ENCODE measurements at places on chromosomes 16 and 17.

DNA sequence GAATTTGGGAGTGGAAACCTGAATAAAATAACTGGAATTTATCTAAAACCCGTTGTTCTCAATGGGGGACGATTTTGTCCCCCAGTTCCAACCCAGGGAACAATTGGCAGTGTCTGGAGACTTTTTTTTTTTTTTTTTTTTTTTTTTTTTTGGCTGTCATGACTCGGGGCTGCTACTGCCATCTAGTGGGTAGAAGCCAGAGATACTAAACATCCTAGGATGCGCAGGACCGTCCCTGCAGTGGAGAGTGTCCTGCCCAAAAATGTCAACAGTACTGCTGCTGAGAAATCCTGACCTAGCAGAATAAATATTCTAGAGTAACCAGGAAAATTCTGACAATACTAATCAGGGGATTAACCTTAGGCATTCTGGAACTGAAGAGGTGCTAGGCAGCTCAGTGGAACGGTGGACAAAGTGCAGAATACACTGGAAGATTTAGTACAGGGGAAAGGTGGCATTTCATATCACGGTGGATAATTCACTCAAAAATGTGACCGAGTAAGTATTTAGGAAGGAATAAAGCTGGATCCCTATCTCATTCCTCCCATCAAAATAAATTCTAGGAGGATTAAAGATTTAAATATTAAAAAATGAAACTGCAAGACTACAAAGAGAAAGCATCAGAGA is 107.6 kb downstream of the SPECC1 start:
- DNase-seq, result peak; percentile 4

DNA sequence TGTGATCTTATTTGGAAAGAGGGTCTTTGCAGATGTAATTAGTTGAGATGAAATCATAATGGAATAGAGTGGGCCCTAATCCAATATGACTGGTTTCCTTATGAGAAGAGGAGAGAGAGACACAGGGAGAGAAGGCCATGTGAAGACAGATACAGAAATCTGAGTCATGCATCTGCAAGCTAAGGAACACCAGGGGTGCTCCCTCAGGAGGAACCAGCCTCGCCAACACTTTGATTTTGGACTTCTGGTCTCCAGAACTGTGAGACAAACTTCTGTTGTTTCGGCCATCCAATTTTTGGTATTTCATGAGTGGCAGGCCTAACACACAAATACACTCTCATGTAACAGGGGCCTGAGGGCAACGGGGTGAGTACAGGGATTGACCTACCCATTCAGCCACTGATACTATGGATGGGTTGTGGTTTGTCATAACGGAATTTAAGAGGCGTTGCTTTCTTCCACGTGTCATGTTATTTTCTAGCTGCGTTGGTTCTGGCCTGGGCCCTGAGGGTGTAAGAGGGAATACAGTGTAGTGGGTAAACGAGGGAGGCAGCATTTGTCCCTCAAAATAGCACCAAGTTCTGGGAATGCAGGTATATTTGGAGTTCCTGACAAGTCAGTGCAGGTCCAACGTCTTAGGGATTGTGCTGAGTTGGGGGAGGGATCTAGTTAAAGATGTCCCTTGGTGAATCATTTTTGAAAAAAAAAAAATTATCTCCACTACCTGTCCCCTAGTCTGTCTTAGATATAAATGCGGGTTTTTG is 17.7 kb downstream of the PLCG2 start:
- DNase-seq, result no peak

- DNase-seq, result no peak
These were observed 78.9 kb upstream of the FBXO47 start for GRCh38 chr17:39045948-39046679.

DNA sequence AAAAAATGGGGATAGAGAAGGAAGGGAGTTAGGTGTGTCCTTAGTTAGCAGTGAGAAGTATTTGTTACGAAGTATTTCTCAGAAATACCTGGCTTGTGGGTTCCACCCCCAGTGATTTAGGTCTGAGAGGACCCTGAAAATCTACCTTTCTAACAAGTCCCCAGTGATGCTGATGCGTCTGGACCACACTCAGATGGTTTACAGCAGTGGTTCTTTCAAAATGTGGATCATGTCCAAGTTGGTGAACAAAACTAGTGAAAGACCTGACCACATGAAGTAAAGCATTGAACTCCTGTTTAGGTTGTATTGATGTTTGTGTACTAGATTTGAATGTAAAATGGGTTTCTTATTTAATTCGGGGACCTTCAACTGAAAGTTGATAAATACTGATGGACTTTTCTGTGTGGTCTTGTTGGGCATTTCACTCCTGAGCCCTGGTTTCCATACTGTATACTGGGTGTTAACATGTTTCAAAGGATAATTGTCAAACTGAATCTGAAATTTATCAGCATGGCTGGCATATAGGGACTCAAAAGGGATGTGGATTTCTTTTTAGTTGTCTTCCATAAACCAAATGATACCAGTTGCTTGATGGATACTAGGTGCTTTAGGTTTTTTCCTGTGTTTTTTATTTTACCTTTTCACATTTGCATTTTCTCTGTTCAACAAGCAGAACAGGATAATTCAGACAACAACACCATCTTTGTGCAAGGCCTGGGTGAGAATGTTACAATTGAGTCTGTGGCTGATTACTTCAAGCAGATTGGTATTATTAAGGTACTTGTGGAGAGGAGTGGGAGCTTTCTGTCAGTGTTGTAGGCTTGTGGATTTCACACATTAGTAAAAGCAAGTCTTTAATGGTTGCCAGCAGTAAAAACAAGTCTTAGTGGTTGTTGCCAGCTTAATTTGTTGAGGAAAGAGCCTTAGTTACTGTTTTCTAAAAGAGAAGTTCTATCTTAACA is 8.8 kb downstream of the FUS start:
- DNase-seq, result no peak

DNA sequence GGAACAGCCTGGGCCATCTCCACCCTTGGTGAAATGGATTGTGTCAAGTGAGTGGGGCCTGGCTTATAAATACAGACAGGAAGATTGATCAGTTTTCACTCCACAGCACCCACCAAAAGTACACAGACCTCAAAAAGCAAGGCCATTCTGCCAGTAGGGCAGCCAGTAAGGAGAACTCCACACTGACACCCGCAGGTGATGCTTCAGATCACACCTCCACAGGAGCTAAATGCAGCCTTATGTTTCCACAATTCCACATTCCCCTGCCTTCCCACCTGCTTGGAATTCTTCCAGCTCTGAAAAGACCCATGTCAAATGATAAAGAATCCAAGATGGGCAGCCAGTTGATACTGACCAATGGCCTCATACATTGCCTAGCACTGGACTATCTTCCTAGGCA is 191.1 kb downstream of the ZFHX3 start:
- no peak for DNase-seq

GRCh38 chr17:21233581-21234347 is 19.4 kb downstream of the NATD1 start:
- no peak for DNase-seq

- no peak for DNase-seq
These were observed 20.1 kb downstream of the LPCAT2 start for GRCh38 chr16:55529018-55529417.

DNA sequence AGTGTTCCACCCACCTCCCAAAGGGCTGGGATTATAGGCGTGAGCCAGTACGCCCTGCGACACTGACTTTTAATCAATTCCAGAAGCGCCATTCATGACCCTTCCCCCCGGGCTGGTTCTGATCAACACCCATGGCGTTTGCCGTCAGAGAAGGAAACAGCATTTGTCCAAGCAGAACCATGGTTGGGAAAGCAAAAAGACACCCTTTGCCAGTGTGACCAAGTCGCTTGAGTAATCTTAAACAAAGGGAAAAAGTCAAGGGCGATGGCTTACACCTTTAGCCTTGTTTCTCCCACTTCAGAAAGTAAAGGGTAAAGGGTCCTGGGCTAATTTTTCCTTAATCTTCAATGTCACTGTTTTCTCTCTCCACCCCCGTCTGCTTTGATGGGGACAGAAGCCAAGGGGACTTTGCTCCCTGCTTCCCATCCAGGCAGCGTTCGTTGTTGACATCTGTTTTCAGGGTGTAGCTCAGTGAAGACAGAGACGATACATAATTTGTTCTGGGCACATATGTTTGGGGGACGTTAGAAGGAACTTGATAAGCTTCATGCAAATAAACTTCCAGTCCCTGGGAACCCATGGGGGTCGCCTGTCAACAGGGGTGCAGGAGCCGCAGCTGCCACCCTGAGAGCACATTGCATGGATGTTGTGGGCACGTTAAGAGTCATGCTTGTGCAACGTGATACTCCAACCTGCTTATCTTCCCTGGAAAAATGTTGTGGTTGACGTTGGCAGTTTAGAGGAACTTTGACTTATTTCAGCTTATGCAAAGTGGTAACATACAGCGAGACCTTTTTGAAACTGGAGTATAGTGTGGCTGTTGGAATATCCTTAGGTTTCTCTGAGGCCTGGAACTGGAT is 50.6 kb upstream of the TANGO6 start:
- DNase-seq, result no peak

DNA sequence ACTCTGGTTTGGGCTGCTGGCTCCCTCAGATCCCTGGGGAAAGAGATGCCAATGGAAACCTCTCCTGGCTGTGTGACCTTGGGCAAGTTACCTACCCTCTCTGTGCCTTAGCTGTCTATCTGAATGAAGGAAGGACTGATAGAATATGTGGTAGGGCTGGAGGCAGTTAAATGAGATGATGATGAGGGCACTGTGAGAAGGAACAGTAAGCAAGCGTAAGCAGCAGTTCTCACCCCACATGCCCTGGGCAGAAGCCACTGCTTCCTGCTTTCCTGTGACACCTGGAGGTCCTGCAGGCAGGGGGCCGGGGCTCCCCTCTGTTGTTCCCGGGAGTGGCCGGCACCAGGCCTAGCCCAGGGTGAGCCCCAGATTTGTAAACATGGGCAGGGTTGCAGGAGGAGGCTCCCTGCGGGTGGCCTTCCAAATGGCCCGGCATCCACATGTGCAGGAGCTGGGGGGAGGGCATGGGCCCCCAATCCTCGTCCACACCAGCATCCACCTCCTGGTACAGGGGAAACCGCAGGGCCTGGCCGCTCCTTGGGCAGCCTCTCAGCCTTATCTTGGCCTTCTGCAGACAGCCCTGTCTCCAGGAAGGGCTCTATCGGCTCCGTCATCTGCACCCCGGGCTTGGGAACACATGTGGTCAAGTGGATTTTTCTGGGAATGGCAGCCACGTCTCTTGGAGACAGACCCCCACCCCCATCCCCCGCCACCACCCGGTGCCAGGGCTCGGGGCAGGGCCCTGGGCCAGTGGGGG is 235.6 kb upstream of the GSE1 start:
- no peak for DNase-seq

DNA sequence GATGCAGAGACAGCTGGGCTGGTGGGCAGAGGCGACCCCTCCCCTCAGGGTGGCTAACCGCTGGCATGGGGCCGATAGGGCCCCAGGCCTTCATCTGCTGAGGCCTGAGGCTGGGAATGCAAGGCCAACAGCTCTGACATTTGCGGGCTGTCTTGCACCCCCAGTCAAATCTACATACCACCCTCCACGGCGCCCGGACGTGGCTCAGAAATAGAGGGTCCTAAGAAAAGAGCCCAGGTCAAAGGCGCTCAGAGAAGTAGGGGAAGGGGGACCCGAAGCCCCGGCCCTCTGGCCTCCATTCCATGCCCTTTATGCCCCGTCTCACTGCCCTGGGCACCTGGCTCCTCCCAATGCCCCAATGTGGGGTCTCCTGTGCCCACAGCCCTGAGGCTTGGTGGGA is 142.3 kb downstream of the C16orf78 start:
- DNase-seq, result no peak

GRCh38 chr17:602436-602835 is 112.2 kb downstream of the VPS53 start:
- DNase-seq, result no peak

GRCh38 chr16:81716478-81717225 is 62.4 kb upstream of the PLCG2 start:
- DNase-seq, result no peak

- no peak for DNase-seq
These were observed 3.3 kb downstream of the CDH15 start for GRCh38 chr16:89174877-89175276.

DNA sequence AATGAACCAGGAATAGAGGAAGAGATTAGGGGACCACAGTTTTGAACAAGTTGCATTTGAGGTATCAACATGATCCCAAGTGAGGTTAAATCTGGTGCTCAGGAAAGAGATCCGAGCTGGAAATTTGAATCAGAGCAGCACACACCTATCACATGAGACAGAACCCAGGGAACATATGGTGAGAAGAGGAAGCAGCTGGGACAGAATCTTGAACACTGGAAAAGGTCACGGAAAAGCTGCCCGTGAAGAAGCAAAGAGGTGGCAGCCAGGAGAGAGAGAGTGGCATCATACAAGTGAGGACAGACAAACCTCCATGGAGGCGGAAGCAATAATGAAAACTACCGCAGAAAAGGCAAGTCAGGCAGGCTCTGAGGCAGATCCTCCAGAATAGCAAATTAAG is 36.1 kb downstream of the USP31 start:
- no peak for DNase-seq

GRCh38 chr17:1006054-1006453 is 9.1 kb downstream of the TIMM22 start:
- DNase-seq, result no peak

DNA sequence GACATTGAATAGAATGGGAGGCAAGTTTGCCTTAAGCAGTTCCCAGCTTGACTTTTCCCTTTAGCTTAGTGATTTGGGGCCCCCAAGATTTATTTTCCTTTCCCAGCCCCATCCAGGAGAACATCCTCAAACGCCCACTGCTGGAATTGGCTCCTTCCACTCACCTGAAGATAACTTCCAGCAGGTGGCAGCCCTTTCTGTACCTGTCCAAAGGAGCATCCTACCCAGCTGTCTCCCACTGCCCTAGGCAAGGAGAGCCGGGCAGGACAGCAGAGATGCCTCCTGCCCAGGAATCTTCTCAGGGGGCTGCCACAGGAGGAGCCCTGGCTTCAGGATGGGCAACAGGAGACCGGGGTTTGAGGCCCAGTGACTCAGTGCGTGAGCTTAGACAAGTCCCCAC is 6.4 kb downstream of the CACNG5 start:
- DNase-seq, result no peak

All from stimulated activated CD8-positive, alpha-beta memory T cell treated with anti-CD3 and anti-CD28 coated beads, Interleukin-4, amount 100 ng/mL, for 24 hours (primary cell).